Endothelial cell of umbilical vein (primary cell): ENCODE measurements at places on chromosomes 3 and 15. TPM values are rescaled to one million over a fixed set of nuclear protein-coding genes. Genes with fewer than 3 reads are reported as not detected.

ACKR2 gene
- total RNA-seq, result not detected in 2 replicates

ACOX2 gene
- total RNA-seq, result 1.5 and 2.1 TPM in 2 replicates

DNA sequence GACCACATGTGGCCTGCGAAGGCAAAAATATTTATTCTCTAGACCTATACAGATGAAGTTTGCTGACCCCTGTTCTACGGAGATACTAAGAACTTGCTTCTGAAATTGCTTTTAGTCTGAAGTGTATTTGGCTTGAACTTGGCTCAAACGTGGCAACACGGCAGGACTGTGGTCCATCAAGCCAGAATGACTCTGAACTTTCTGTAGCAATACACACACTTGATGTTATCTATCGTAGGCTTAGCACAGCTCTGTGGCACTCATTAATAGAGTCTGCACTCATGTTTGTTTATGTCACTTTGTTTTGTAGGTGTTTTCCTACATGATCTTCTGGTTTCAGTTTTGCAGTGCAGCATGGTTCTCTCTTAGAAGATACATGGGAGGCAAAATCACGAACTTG lies 298.1 kb downstream of the ADAMTS17 start:
- peak; percentile 24 for DNase-seq

- peak; percentile 64 for DNase-seq
These were observed 65.8 kb downstream of the SMARCC1 start for GRCh38 chr3:47715928-47716327.

ZDHHC23 gene
- total RNA-seq, result 1.9 and 3.2 TPM in 2 replicates

DNA sequence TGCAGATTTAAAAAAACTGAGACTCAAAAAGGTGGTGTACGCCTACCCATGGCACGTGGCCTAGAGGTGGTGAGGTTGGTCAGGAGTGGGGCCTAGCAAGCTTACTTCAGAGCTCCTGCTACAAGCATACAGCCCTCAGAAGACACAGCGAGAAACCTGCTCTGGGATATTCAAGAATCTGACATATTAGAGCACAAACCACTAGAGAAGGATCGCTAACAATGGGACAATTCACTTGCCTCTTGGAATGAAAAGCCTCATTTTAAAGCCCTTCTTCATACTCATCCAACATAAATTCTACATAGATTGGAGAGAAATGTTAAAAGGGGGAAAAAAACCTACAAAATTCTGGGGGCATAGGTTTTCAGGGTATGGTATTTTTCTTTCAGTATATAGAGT lies 118.0 kb upstream of the ARHGEF3 start:
- DNase-seq, result no peak

- DNase-seq, result no peak
These were observed 26.4 kb downstream of the ARMC8 start for GRCh38 chr3:138213398-138214085.

DNA sequence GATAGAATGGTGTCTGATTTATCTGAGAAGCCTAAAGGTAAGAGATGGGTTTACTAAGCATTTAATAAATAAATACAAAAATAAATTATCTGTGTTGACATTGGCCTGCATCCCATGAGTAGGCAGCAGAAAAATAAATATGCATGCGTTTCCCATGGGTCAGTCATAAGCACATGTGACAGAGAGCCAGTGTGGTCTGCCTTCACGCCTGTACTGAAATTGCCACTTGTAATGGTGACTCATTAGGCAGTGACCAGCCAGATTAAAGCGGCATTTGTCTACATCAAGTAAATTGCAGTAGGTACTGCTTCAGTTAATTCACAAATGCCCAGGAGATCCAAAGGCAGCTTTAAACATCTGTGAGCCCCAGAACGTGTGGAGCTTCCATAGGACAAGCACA lies 399.6 kb downstream of the NAALADL2 start:
- no peak for DNase-seq

DNA sequence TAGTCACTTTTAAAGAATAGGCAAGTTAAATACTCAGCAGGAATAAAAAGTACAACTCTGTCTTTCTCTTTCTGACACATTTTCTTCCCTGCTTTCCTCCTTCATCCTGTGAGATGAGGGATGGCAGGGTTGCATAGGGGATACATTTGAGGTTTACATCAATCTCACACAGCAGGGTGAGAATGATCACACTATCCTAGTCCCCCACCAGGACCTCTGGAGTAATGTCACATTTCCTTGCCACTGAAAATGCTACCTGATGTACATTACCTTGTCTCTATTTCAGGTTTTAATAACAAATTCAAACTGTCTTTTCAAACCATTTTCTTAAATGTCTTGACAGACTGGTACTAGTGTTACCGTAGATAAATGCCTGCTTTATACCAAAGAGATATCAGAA lies 816.9 kb downstream of the FHIT start:
- DNase-seq, result no peak

GRCh38 chr15:35305946-35306345 lies 220.9 kb upstream of the NANOGP8 start:
- DNase-seq, result peak; percentile 92

- peak; percentile 12 for DNase-seq
These were observed 630.1 kb upstream of the KCNMB2 start for GRCh38 chr3:177906126-177906511.

- DNase-seq, result no peak
These were observed 317.1 kb downstream of the MEX3B start for GRCh38 chr15:81728726-81729125.

DNA sequence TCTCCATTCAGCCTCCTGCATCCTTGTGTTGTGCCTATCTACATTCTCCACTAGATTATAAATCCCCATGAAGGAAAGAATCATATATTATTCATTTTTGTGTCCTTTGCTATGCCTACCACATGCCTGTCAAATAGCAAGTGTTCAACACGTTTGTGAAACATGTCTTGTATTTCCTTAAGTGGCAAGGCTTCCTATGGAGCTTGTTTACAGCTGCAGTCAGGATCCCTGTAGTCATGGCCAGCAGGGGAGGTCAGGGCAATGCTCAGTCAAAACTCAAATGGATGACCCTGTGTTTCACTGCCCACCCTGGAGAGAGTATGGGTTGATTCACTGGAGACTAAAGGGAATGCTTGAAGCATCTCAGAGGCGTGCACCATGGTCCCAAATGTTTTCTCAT lies 191.7 kb upstream of the ATP11B start:
- DNase-seq, result no peak

DNA sequence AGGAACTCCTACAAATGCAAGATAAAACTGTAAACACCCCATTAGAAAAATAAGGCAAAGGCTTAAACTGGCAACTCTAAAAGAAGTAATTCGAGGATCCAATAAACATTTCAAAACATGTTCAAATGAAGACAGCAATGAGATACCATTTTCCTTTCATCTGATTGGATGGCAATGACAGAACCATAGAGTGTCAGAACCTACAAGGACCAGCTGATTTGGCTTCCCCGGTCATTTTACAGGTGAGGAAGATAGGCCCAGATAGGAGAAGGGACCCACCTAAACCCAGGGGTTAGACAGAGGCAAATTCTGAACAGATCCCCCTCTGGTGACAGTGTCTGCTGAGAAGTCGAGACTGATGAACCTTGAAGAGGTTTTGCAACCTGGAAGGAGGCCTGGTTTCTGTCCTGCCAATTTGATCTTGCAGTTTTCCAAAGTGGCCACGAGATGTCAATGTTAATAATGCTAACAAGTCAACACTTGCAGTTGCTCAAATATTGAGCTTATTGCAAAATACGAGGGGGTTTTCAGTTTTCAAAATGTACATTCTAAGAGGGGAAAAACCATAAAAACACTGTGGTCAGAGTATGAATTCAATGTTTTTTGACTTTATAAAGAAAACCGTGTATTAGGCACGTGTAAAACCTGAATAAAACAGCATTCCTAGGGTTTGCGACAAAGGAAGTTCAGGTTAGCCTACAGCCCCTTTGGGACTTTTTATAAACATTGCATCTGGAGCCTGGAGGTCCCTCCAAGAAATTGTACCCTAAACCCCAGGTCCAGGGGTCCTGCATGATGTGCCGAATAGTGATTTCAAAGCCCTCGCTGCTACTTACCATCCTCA lies 21.5 kb downstream of the CFAP161 start:
- peak; percentile 41 for DNase-seq

OSTN gene
- not detected in 2 replicates for total RNA-seq

- no peak for DNase-seq
These were observed 5.1 kb downstream of the PDCD10 start for GRCh38 chr3:167729591-167729990.

SAMMSON gene
- not detected in 2 replicates for total RNA-seq

GPR171 gene
- not detected in 2 replicates for total RNA-seq

GRCh38 chr3:177174607-177175170 lies 22.6 kb downstream of the TBL1XR1 start:
- no peak for DNase-seq

DNA sequence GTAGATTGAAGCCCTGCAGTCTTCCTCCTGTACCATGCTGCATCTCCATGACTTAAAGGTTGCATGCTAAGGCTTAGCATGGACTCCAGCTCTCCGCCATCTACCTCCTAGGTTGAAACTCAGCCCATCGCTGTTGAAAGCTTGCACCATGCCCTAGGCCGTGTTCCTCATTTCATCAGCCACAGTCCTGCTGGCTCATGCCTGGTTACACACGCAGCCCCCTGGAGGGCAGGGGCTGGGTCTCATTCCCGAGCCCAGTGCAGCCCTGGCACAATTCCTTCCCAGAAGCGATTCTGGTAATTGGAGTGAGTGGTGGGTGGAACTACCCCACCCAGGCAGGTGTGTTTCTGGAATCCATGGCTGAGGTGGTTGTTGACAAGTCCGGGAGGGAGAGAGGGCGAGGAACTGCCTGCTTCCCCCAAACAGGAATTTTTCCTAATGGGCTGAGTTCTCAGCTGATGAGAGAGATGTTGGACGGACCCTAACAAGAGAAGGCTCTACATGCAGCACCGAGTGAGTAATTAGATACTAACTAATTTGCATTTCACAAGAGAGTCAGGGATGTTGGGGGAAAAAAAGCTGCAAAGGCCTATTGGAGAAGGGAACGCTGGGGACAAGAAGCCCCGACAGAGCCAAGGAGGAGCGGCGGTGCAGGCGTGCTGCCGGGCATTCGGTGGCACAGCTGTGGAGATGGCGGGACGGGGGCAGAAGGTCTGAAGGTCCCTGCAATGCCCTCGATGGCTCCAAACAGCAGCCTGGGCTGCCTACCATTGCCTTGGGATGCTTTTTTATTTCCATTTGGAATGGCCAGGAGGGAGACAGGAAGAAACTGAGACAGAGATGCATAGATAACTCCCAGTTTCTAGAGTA lies 92.3 kb upstream of the TLE3 start:
- no peak for DNase-seq

GRCh38 chr3:16511681-16512434 lies 1.6 kb downstream of the RFTN1 start:
- peak; percentile 83 for DNase-seq

DNAJA4 gene
- 20.2 and 21.3 TPM in 2 replicates for total RNA-seq

DNA sequence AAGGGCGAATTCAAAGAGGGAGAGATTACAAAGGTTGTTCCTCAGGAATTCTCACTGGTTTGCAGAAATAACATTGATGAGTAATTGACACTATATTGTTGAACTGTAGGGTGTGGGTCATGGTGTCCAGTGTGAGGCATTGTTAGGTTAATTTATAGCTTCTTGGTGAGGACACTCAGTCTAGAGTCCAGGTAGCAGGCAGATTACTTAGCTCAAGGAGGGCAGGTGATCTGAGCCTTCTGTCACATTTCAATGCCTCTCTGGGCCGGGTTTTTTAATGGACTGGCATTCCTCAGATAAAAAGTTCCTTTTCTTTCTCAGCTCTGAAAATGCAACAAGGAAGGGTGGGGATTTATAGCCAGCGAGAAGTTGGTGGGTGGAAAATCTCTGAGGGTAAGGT lies 194.2 kb upstream of the PROK2 start:
- DNase-seq, result no peak

UBAP1L gene
- total RNA-seq, result 3.9 and 5.0 TPM in 2 replicates

GRCh38 chr15:83559310-83559966 lies 94.5 kb upstream of the ADAMTSL3 start:
- peak; percentile 61 for DNase-seq

GRCh38 chr3:64039332-64039731 lies 16.0 kb upstream of the PSMD6 start:
- no peak for DNase-seq

- DNase-seq, result no peak
These were observed 62.9 kb downstream of the PTPRG start for GRCh38 chr3:61624300-61624699.

- no peak for DNase-seq
These were observed 100.6 kb downstream of the CYP19A1 start for GRCh38 chr15:51237816-51238215.

HYPK gene
- 17.8 and 19.7 TPM in 2 replicates for total RNA-seq

SEMA6D gene
- 22.5 and 26.7 TPM in 2 replicates for total RNA-seq

DNA sequence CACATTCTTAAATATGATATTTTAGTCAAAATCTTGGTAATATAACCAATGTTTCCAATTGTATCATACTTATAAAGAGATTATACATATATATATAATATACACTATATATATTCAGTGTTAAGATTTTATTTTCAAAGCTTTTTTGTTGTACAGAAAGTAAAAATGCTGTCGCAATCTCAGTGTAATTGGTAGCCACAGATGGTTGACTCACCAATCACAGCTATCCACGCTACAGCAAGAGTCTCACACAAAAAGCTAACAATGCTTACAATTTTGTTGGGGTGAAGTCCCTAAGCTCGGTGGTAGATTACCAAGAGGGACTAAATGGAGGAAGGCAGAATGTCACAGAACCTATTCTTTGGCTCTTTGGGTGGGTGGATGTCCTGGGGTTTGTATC lies 16.9 kb upstream of the CFAP161 start:
- DNase-seq, result no peak

DNA sequence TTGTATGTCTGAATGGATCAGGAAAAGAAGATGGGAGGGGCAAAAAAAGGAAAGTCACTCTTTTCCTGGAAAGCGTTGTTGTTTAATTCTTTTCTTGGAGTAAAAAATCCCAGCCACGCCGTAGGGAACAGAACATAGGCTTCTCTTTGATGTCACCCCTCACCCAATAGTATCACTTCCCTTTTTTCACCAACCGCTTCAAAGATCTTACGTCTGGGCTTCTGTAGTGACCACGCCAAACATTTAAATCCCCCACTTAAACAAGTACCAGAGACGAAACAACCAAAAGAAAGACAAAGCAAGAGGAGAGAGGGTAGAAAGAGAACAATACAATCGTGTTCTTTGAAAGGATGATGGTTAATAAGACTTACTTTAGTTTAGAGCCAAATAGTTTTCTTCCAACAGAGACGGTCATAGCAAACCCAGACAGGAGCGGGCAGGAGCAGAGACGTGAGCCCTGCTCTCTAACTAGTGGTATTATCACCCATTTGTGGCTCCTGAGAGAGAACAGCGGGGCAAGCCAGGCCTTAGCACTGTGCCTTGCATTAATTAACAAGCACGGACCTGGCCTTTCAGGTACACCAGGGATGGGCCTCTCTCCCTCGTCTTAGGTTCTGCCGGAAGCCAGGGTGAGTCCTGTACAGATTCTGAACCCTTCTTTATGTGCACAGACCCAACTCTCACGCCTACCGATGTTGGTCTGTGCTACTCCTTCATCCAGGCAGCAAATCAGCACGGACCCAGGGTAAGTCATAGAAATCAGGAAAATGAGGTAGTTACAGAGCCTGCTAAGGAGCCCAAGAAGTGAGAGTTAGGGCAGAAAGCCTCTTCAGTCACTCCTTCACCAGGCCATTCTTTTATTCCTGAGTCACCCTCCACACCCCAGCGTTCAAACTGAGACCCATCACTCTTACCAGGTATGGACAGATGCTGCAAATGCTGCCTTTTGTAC lies 28.2 kb upstream of the BCL6 start:
- no peak for DNase-seq

- DNase-seq, result no peak
These were observed 24.9 kb downstream of the STAC start for GRCh38 chr3:36405190-36405589.

- no peak for DNase-seq
These were observed 210.6 kb upstream of the GADL1 start for GRCh38 chr3:31105011-31105410.

- no peak for DNase-seq
These were observed 419.8 kb upstream of the AZI2 start for GRCh38 chr3:28768439-28768838.
